Activated T-helper 1 cell treated with anti-CD3 and anti-CD28 coated beads, Interleukin-2, amount 50 U/mL, for 16 hours (primary cell): ENCODE measurements at places on chromosomes 7 and 10.
A peak's percentile ranks its signal among the peaks of the same experiment; 100 is the strongest.

GRCh38 chr7:151315038-151315655, 26.5 kb upstream of the NUB1 start:
- peak; percentile 35 for DNase-seq

DNA sequence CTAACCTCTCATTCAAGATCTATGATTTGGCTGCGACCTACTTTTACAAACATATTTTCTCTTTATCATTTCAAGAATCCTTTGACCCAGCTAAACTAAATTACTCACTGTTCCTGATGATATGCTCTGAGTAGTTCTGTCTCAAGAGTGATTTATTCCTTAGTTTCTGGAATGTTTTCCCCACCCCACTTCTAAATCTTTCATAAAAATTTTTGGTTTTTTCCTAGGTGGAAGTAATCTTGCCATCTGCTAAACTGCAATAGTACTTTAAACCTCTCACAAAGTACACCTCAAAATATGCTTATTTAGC, 170.8 kb downstream of the DNAJC1 start:
- no peak for DNase-seq

GRCh38 chr7:323410-323809, 33.4 kb downstream of the FOXL3 start:
- DNase-seq, result no peak

- no peak for DNase-seq
These were observed 469 bp upstream of the NOC3L start for GRCh38 chr10:94363251-94363565.

DNA sequence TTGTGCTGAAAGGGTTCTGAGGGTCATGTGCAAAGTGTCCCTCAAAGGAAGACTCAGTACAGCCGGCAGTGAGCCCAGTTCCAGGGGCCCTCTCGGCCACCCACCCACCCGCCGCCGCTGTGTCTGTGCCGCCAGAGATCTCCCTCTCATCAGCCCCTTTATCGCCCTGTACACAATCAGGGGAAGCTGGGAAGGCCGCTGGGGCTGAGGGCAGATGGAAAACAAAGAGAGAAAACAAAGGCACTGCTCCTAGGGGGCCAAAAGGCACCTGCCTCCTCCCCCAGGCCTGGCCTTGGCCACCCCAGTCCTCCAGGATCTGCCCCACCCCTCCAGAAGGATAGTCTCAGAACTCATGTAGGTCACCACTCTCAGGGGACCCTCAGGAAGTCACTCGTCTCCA, 67.0 kb downstream of the ZMIZ1 start:
- no peak for DNase-seq

- no peak for DNase-seq
These were observed 127.2 kb downstream of the DLG5 start for GRCh38 chr10:77799352-77799751.

DNA sequence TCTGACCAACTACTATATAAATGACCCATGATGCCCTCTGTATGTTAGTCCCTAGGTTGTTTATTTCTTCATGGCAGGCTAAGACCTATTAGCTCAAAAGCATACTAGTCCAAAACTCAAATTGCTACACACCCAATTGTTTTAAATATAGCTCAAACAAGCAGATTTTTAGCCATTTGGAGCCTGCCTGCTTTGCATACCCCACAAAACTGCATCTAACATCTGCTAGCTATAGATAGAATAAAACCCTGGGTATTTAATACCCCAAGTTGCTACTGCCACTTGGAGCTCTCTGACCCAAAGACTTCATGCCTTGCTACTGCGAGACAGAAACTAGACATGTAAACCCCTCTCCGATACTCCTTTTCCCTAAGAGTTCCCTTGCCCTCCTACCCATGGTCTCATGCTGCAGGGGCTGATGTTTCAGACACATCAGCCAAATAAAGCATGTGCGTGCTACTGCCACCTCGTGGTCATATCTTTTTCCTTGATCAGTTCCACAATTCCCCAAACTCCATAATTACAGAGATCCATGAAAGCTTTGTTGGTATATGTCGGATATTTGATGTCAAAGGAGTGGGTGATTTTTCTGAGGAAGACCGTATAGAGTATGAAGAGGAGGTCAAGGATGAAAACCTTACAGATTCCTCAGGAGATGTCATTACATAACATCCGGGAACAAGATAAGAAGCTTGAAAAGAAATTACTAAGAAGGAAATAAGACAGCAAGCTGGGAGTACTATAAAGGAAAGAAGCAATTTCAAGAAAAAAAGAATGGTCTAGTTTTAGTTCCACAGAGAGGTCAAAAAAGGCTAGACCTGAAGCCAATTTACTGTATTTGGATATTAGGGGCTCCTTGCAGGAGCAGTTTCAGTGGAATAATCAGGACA, 386.6 kb downstream of the SH2D4B start:
- DNase-seq, result no peak

DNA sequence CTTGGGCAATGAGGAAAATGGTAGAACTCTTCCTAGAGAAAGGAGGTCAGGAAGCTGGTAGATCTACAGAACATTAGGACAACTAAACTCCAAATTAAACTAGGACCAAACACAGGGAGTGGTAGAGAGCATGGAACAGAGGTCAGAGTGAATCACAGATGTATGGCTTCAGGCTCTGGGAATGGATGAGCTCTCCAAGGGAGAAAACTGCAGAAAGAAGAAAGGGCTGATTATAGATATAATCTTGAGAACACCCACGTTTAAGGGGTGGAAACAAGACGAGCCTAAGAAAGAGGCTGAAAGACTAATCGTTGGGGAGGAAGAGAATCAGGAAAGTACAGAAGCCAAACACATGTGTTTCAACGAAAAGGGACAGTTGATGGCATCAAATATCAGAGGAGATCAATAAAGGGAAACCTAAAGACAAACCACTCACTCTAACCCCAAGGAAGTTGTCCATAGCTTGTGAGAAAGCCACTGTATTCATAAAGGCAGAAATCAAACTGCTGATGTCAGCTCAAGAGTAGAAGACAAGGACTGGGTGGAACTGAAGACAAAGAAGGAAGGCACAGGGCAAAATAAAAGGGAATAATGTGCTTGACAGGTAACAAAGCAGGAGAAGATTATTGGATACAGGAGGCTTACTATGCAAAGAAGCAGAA, 41.4 kb downstream of the NUDCD3 start:
- no peak for DNase-seq

- DNase-seq, result no peak
These were observed 41.1 kb upstream of the DUSP5 start for GRCh38 chr10:110456523-110457091.

DNA sequence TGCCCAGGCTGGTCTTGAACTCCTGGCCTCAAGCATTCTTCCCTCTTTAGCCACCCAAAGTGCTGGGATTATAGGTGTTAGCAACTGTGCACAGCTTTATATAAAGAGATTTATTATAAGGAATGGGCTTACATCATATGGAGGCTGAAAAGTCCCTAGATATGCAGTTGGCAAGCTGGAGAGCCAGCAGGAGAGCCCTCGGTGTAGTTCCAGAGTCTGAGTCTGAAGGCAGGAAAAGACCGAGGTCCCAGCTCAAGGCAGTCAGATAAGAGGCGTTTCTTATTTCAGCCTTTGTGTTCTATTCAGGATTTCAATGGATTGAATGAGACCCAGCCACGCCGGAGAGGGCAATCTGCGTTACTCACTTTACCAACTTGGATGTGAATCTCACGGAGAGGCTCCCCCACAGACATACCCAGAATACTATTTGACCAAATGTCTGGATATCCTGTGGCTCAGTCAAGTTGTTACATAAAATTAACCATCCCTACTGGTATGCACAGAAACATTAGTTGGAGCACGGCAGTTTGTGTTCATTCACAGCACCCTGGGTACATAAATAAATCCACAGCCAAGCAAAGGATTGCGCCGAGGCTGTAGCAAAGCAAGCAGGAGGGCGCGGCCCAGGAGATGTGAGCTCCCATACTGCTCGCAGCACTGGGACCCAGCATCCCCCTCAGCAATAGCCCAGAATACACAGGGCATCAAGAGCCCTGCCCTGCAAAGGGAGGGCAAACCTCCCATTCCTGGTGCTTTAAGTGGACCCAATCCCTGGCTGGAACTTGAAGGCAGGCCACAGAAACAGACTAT, 158.4 kb upstream of the ZNF32 start:
- DNase-seq, result no peak

- DNase-seq, result no peak
These were observed 135.9 kb upstream of the PODXL start for GRCh38 chr7:131692131-131692960.

DNA sequence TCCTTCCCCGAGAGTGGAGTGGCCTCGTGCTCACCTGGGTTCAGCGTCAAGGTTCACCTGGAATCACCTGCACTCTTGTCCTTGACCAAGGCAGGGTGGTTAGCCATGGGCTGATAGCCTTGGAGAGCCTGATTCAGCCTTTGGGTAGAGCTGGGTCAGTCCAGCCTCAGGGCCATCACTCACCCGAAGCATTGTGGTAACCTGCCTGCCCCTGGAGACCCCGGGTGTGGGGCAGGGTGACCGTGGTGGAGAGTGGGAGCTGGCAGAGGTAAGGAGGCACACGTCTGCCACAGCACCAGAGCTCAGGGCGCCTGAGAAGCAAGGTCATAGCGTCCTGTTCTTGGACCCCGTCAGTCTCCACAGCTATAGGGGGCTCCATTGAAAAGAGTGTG, 27.8 kb upstream of the WDFY4 start:
- DNase-seq, result no peak

- no peak for DNase-seq
These were observed 167.7 kb downstream of the DGKB start for GRCh38 chr7:14734839-14735321.

DNA sequence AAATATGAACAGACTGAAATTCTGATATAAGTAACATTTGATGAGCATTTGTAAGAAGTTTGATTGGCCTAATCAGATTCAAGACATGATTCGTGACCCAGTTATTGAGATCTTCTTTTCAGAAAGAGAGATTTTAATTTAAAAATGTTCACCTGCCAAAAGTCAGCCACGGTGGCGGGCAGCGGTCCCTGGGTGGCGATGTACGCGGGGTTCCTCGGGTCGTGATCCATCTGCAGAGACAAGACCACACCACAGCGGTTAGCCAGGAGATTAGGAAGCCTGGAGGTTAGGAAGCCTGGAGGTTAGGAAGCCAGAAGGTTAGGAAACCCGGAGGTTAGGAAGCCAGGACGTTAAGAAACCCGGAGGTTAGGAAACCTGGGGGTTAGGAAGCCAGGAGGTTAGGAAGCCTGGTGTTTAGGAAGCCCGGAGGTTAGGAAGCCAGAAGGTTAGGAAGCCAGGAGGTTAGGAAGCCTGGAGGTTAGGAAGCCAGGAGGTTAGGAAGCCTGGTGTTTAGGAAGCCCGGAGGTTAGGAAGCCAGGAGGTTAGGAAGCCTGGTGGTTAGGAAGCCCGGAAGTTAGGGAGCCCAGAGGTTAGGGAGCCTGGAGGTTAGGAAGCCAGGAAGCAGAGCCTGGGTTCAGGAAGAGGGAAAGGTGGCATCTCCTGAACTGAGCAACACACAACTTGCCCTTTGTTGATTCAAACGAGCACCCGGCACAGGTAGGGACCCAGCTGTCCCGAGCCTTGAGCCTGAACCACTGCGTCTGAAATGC, 258.5 kb downstream of the DNAJB6 start:
- no peak for DNase-seq

DNA sequence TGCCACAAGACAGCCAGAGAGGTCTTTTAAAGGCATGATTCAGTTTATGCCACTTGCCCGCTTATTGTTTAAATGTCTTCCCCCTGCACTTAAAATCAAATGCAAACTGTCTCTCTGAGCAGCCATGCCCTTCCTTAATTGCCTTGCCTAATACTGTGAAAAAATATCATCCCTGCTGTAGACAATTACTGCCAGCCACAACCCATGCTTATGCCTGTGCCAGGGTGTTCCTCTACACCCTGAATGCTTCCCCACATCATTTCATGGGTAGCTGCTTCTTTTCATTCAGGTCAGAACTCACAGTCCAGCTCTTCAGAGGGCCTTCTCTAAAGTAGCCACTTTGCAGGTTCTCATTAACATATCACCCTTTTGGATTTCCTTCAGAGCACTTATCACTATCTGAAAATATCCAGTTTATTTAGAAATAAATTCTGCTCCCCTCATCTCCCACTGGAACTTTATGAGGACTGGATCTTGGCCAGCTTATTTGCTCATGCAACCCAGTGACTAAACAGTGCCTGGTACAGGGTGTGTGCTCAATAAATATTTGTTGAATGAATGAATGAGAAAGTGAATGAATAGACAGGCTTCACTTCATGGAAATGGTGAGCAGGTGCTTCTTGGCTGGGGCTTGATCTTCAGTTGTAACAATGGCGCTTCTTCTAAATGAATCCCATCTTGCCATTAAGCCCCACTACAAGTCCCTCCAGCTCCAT, 162.4 kb upstream of the MDFIC start:
- no peak for DNase-seq

- no peak for DNase-seq
These were observed 787 bp downstream of the CCL26 start for GRCh38 chr7:75771224-75771623.

DNA sequence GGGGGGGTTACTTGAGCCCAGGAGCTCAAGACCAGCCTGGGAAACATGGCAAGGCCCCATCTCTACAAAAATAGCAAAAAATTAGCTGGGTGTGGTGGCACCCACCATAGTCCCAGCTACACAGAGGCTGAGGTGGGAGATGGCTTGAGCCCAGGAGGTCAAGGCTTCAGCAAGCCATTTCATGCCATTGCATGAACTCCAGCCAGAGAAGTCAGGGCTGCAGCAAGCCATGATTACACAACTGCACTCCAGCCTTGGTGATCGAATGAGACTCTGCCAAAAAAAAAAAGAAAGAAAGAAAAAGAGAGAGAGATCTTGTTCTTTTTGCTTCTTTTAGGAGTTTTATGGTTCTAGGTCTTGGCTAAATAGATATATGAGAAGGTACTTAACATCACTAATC, 200.2 kb upstream of the PHYHIPL start:
- no peak for DNase-seq

DNA sequence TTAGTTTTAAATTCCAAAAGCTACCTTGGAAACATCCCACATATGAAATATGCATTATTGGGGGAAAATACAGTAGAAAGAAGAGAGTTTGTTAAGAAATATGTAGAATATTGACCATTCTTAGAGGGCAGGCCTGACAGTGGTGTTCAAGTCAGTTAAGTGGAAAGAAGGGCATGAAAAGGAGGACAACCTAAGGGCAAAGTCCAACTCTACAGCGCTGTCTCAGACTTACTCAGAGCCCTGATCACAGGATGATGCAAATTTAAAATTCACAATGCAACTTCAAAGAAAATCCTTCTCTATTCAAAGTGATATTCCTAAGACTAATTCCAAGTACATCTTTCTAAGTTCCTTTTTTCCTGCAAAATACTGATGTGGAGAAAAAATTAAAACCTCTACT, 139.1 kb upstream of the LRRTM3 start:
- no peak for DNase-seq

DNA sequence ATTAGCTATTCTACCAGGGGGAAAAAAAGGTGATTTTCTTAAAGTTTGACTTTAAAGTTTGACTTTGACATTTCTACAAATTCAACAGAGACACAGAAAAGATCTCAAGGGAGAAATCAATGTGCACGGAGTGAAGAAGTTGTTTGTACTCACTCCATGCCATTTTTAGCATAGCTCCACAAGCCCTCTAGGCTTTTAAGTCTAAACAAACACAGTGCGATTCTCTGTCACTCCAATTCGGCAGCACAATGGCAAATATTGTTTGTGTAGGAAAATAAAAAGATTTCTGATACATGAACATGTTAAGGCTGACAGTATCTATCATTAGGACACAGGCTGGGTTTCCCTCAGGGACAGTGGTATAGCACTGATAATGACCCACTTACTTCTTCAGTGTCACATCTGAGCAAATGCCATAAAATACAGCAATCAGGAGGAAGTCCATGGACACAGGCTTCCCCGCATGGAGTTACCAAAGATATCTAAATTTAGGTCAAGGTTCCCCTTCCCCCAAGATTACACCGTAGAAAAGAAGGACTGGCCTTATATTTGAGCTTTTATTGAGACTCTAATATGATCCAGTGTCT, 28.0 kb downstream of the GSAP start:
- DNase-seq, result no peak

- DNase-seq, result no peak
These were observed 27.1 kb upstream of the LBX1 start for GRCh38 chr10:101256387-101256786.
